ENCODE measurements at places on chromosomes 1 and 21. TPM values are rescaled to one million over a fixed set of nuclear protein-coding genes. Genes with fewer than 3 reads are reported as not detected.

Gene CDC42SE1
- 62.8 TPM for total RNA-seq

Gene KRTAP13-2
- not detected for total RNA-seq

DNA sequence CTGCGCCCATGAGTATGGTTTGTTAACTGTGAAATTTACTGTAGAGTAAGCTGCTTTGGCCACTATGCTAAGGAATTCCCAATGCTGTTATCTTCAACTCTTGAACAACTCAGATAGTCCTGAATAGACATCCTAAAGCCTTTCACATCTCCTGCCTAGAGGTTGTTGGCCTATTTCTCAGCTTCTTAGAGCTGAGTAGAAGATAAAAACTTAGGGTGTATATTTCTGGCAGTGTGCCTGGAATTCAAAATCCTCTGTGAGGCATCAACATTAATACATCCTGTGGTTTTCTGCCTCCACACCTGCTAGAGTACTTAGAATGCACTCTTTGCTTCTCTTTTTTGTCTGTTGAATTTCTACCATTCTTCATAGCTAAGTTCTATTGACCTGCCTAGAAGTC lies 45.8 kb upstream of the RC3H1 start:
- H3K4me3 ChIP-seq, result no peak overlapping the region
- H3K27ac ChIP-seq, result no peak overlapping the region
- no peaks in the 10 kb centered on the region for H3K27me3 ChIP-seq
- no peaks in the 10 kb centered on the region for H3K4me1 ChIP-seq
- H3K36me3 ChIP-seq, result no peaks in the 10 kb centered on the region

GRCh38 chr1:24393892-24394291 lies 19.7 kb downstream of the STPG1 start:
- H3K36me3 ChIP-seq, result no peaks in the 10 kb centered on the region
- no peak overlapping the region for H3K27ac ChIP-seq
- no peaks in the 10 kb centered on the region for H3K27me3 ChIP-seq
- H3K4me3 ChIP-seq, result no peak overlapping the region
- H3K4me1 ChIP-seq, result peaks cover 8% of the 10 kb centered on the region
- no peak for DNase-seq

- H3K27me3 ChIP-seq, result no peaks in the 10 kb centered on the region
- H3K4me3 ChIP-seq, result no peak overlapping the region
- H3K4me1 ChIP-seq, result no peaks in the 10 kb centered on the region
- DNase-seq, result no peak
- H3K36me3 ChIP-seq, result no peaks in the 10 kb centered on the region
Measured at GRCh38 chr21:34183331-34183928, 110.1 kb downstream of the MRPS6 start.

GRCh38 chr21:14824126-14824525 lies 240.7 kb downstream of the NRIP1 start:
- DNase-seq, result no peak
- H3K4me3 ChIP-seq, result no peak overlapping the region
- no peaks in the 10 kb centered on the region for H3K36me3 ChIP-seq
- H3K27me3 ChIP-seq, result no peaks in the 10 kb centered on the region
- no peak overlapping the region for H3K27ac ChIP-seq
- H3K4me1 ChIP-seq, result no peaks in the 10 kb centered on the region

DNA sequence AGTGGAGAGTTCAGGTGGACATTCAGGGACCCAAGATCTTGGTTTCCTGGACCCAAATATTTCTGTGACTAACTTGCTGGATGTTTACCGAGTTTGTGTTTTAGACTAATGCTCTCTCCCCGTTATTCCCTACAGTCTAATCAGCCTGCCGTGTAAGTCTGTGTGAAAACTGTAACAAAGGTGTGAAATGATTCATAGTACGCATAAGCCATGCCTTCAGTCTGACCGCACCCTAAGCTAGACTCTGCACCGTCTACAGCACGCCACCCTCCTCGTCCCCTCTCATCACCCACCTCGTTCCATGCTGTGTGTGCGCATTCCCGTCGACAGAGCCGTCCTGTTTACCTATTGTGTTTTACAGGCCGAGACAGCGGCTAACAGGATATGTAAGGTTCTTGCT lies 50.5 kb downstream of the ACTN2 start:
- H3K4me3 ChIP-seq, result no peak overlapping the region
- peaks cover 94% of the 10 kb centered on the region for H3K27me3 ChIP-seq
- H3K27ac ChIP-seq, result no peak overlapping the region
- H3K36me3 ChIP-seq, result no peaks in the 10 kb centered on the region

DNA sequence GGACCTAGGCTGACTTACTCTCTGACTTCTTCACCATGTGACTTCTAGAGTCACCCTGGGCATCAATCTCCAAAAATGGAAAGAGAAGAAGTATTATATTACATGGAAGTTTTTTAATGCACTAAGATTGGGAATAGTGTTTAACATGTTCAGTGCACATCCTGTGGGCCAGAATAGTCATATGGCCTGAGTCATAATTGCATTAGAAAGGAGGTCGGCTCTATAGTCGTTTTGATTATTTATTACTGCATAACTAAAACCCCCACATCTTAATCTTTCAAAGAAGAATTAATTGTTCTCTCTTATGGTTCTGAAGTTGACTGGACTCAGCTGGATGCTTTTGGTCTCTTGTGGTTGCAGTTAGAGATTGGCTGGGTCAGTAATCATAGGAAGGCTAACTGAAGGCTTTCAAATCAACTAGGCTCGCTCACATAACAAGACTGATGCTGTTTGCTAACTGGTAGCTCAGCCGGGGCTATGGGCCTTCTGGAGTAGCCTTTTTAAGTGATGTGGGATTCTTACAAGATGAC lies 810.6 kb upstream of the ADGRL4 start:
- no peaks in the 10 kb centered on the region for H3K27me3 ChIP-seq
- no peaks in the 10 kb centered on the region for H3K36me3 ChIP-seq
- no peak overlapping the region for H3K27ac ChIP-seq
- H3K4me1 ChIP-seq, result no peaks in the 10 kb centered on the region
- no peak for DNase-seq
- no peak overlapping the region for H3K4me3 ChIP-seq

DNA sequence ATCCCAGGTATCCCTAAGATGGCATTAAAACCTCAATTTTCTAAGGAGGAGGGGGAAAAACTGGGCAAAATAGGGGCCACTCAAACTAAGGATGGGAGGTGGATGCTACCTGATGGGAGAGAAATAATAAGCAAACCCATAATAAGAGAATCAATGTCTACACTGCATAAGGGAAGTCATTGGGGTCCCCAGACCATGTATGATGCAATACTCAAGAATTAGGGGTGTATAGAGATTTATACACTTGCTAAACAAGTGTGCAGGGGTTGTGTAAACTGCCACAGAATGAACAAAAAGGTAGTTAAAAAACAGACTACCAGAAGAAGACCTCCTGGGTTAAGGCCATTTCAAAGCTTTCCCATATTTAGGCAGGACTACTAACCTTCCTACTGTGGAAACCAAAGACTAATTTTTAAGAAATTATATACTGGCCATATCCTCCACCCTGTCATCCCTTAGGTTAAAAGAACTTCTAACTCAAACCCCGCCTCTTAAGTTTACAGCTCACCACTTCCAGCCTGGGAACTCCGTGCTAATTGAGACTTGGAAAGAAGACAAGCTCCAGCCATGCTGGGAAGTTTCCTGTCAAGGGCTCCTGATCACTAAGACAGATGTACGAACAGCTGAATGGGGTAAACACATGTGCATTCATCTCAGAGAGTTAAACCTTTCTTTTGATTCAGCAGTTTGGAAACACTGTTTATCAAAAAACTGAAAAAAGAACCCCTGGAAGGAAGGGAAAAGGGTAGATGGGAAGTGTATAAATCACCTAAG lies 64.4 kb upstream of the TLR5 start:
- H3K4me3 ChIP-seq, result no peak overlapping the region
- no peaks in the 10 kb centered on the region for H3K27me3 ChIP-seq
- no peaks in the 10 kb centered on the region for H3K4me1 ChIP-seq
- H3K27ac ChIP-seq, result no peak overlapping the region
- H3K36me3 ChIP-seq, result no peaks in the 10 kb centered on the region

DNA sequence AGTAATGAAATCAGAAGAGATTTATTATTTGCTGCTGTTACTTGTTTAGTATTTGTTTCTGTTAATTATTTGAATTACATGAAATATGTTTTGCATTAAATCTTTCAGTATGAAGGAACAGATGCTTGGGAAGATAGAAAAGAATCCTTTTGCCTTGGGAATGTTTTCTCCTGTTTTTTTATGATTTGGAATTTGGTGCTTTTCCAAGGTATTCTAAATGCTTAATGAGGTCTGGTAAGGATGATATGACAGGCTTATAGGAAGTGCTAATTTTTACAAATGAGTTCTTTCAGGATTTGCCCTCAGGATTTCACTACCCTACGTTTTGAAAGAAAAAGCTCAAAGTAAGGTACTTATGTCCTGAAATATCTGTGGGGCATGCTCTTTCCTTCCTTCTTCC lies 25.6 kb upstream of the ST6GALNAC3 start:
- no peak overlapping the region for H3K4me3 ChIP-seq
- no peak overlapping the region for H3K27ac ChIP-seq
- H3K4me1 ChIP-seq, result no peaks in the 10 kb centered on the region
- no peak for DNase-seq
- H3K36me3 ChIP-seq, result no peaks in the 10 kb centered on the region

GRCh38 chr21:45269861-45270260 lies 17.8 kb downstream of the POFUT2 start:
- H3K4me1 ChIP-seq, result no peaks in the 10 kb centered on the region
- H3K36me3 ChIP-seq, result no peaks in the 10 kb centered on the region
- H3K4me3 ChIP-seq, result no peak overlapping the region
- no peak for DNase-seq
- no peak overlapping the region for H3K27ac ChIP-seq

GRCh38 chr1:116699605-116700004 lies 32.1 kb upstream of the IGSF3 start:
- H3K27ac ChIP-seq, result no peak overlapping the region
- no peak for DNase-seq
- no peak overlapping the region for H3K4me3 ChIP-seq
- H3K4me1 ChIP-seq, result peaks cover 41% of the 10 kb centered on the region
- no peaks in the 10 kb centered on the region for H3K36me3 ChIP-seq
- H3K27me3 ChIP-seq, result no peaks in the 10 kb centered on the region

- peaks cover 68% of the 10 kb centered on the region for H3K4me1 ChIP-seq
- H3K27me3 ChIP-seq, result no peaks in the 10 kb centered on the region
Measured at GRCh38 chr1:112700290-112701226, 6.4 kb downstream of the RHOC start.

GRCh38 chr1:21652937-21653743 lies 16.0 kb downstream of the RAP1GAP start:
- no peaks in the 10 kb centered on the region for H3K36me3 ChIP-seq
- no peak overlapping the region for H3K27ac ChIP-seq
- H3K27me3 ChIP-seq, result no peaks in the 10 kb centered on the region
- H3K4me3 ChIP-seq, result no peak overlapping the region

DNA sequence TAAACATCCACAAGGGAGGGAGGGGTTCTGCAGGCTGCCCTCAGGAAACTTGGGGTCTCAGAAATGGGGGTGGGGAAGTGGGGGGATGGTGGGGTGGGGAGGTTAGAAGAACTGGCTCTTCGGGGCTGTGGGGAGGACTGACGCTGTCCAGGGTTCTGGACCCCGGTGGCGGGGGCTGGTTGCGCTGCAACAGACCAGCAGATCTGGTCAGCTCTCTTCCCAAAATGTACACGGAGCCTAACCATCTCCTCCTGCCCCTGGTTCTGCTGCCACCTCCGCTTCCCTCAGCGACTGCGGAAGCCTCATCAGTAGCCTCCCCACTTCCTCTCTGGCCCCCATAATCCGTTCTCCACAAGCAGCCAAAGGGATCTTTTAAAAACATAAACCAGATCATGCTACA lies 29.3 kb upstream of the C1QA start:
- H3K4me3 ChIP-seq, result no peak overlapping the region
- DNase-seq, result no peak

- no peak overlapping the region for H3K4me3 ChIP-seq
- H3K27ac ChIP-seq, result no peak overlapping the region
- peaks cover 96% of the 10 kb centered on the region for H3K27me3 ChIP-seq
- no peaks in the 10 kb centered on the region for H3K4me1 ChIP-seq
- no peaks in the 10 kb centered on the region for H3K36me3 ChIP-seq
Measured at GRCh38 chr1:204900721-204901120, 30.1 kb downstream of the NFASC start.

DNA sequence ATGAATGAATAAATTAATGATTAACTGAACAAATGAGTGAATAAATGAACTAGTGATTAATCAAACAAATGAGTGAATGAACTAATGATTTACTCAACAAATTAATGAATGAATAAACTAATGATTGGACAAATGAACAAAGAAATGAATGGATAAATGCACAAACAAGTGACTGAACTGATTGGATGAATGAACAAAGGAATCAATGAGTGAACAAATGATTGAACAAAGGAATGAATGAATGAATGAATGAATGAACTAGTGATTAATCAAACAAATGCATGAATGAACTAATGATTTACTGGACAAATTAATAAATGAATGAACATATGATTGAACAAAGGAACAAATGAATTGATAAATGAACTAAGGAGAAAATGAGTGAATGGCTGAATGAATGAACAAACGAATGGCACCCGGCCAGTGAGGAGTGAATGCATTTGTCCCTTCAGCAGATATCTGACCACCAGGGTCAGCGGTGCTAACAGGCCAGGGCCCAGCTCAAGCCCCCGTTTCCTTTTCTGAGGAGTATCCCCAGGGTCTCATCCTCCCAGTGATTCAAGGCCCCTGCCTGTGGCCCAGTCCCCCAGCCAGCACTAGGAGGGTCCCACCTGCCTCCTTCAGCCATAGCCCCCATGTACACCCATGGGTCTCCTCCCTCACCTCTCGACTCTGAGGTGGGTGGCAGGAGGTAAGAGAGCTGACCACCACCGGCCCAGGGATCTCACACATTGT lies 49.9 kb downstream of the WNT9A start:
- DNase-seq, result no peak
- no peaks in the 10 kb centered on the region for H3K36me3 ChIP-seq
- H3K27me3 ChIP-seq, result no peaks in the 10 kb centered on the region
- H3K4me1 ChIP-seq, result no peaks in the 10 kb centered on the region
- no peak overlapping the region for H3K4me3 ChIP-seq
